ENCODE measurements at places on chromosomes 3 and 15.

GRCh38 chr3:66692042-66692765 lies 191.4 kb upstream of the LRIG1 start:
- H3K4me1 ChIP-seq: peaks cover 7% of the 10 kb centered on the region
- H3K27me3 ChIP-seq: no peaks in the 10 kb centered on the region
- no peak overlapping the region for H3K27ac ChIP-seq
- no peaks in the 10 kb centered on the region for H3K36me3 ChIP-seq

DNA sequence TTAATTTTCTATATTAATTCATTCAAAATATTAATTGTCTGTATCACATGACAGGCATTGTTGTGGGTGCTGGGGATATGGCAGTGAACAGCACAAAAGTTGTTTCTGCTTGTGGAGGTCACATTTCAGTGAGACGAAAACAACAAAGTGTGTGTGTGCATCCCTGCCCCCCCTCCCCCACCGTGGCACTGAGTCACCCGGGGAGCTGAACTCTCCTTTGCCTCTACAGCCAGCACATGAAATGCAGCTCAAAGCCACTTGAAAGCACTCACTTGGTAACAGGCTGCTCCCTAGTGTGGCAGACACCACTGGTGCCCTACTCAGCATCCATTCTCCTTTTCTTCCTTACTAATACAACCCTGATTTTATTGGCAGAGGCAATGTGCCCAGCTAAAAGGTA lies 16.9 kb upstream of the SCAMP5 start:
- H3K36me3 ChIP-seq: no peaks in the 10 kb centered on the region
- no peaks in the 10 kb centered on the region for H3K4me1 ChIP-seq
- H3K27ac ChIP-seq: no peak overlapping the region
- no peak for DNase-seq

GRCh38 chr3:129609591-129610182 lies 3.2 kb upstream of the PLXND1 start:
- peak overlapping the region; percentile 94 for H3K27ac ChIP-seq
- no peak for DNase-seq
- H3K36me3 ChIP-seq: no peaks in the 10 kb centered on the region
- no peak overlapping the region for H3K4me3 ChIP-seq
- no peaks in the 10 kb centered on the region for H3K27me3 ChIP-seq

DNA sequence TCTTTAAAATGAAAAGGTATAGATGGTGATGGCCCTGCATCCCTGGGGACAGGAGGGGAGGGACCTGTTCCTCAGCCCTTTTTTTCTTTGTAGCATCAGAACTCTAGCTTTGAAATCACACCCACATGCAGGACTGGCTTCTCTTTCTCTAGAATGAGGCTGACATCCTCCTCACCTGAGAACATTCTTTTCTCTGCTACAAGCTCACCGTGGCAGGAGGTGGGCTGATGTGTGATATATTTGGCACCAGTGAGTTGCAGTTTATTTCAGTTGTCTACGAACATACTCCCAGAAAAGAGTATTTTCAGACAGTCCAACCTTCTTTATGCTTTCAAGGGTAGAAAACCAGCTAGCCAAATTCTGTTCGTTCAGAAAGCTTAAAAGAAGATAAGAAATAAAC lies 43.6 kb upstream of the RARB start:
- H3K27ac ChIP-seq: no peak overlapping the region
- DNase-seq: no peak
- no peaks in the 10 kb centered on the region for H3K36me3 ChIP-seq

DNA sequence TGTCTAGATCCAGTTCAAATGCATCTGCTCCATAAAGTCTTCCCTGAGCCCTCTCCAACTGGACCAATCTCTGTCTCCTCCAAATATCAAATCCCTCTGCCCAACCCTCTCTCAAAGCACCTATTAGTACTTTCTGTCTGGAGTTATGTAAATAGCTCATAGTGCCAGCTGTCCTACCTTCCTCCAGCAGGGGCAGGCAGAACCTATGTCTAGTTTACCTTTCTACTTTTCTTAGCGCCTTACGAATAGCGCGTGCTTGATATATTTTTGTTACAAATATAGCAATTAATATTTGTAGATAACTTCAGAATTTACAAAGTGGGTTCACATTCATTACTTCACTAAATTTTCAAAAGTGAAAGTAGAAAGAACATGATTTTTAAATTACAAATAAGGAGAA lies 14.0 kb upstream of the CCDC80 start:
- H3K4me1 ChIP-seq: peaks cover 5% of the 10 kb centered on the region
- no peaks in the 10 kb centered on the region for H3K36me3 ChIP-seq
- H3K27ac ChIP-seq: peak overlapping the region; percentile 12

- no peak overlapping the region for H3K4me3 ChIP-seq
- H3K27ac ChIP-seq: no peak overlapping the region
- no peaks in the 10 kb centered on the region for H3K36me3 ChIP-seq
Observed at GRCh38 chr15:71705151-71705550, 105.2 kb upstream of the NR2E3 start.

DNA sequence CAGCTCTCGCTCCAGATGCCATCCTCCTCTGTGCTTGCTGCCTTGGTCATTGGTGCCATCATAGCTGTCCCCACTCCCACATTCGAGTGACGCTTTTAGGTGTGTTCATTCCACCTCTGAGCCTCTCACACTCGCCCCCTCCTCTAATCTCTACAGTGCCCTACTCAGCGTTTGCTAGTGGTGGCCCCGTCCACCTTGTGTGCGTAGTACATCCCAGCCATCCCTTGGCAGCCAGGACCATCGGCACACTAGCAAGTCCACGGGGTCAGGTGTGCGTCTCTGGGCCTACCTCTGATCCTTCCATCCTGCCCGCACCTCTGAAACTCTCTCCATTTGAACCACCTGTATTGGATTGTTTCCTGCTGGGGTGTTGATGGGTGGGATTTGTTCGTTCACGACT lies 54.2 kb upstream of the RGMA start:
- H3K4me1 ChIP-seq: peaks cover 11% of the 10 kb centered on the region
- H3K27ac ChIP-seq: no peak overlapping the region
- DNase-seq: no peak
- no peaks in the 10 kb centered on the region for H3K36me3 ChIP-seq

DNA sequence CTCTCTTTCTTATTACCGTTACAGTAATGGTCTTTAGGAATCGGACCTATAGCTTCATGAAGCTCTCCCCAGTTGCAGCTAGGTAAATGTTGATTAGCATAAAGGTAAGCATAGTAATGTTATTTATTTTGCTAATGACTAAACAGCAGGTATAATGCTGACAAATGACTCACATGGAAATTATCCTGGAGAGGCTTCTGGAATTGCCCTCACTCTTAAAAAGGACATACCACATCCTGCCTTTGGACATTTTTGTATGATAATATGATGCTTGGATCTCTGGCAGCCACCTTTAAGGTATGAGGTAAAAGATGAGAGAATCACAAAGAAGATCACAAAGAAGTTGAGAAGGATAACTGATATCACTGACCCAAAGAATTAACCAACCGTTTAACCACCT lies 238.6 kb downstream of the CHL1 start:
- no peak overlapping the region for H3K4me3 ChIP-seq
- no peaks in the 10 kb centered on the region for H3K27me3 ChIP-seq
- no peak for DNase-seq
- no peaks in the 10 kb centered on the region for H3K36me3 ChIP-seq
- no peak overlapping the region for H3K27ac ChIP-seq
- no peaks in the 10 kb centered on the region for H3K4me1 ChIP-seq

DNA sequence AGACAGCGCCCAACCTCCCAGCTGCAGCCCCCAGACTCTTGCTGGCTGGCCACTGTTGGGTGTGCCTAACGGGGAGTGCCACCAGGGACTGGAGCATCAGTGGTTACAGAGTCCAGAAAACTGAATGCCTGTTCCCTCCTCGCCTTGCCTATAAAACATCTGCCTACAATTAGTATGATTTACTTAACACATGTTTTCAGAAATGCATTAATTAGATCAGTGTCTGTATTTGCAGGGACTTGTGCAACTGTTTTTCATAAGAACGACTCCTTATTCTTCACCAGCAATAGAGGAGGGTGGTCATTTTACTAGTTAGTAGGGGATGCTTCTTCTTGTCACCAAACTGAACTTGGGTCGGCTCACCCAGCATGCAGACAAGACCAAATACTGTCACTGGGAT lies 248.7 kb downstream of the GABRG3 start:
- no peak overlapping the region for H3K27ac ChIP-seq
- no peaks in the 10 kb centered on the region for H3K27me3 ChIP-seq
- no peaks in the 10 kb centered on the region for H3K36me3 ChIP-seq
- DNase-seq: no peak
- no peak overlapping the region for H3K4me3 ChIP-seq

GRCh38 chr15:59158701-59159034 lies 48.0 kb upstream of the LDHAL6B start:
- no peaks in the 10 kb centered on the region for H3K4me1 ChIP-seq
- no peak overlapping the region for H3K27ac ChIP-seq
- no peak for DNase-seq
- H3K4me3 ChIP-seq: no peak overlapping the region
- H3K36me3 ChIP-seq: peaks cover 42% of the 10 kb centered on the region
- no peaks in the 10 kb centered on the region for H3K27me3 ChIP-seq

- peaks cover 9% of the 10 kb centered on the region for H3K36me3 ChIP-seq
- no peak overlapping the region for H3K4me3 ChIP-seq
- no peaks in the 10 kb centered on the region for H3K4me1 ChIP-seq
- no peak overlapping the region for H3K27ac ChIP-seq
- H3K27me3 ChIP-seq: no peaks in the 10 kb centered on the region
Observed at GRCh38 chr3:20141316-20141715, 44.7 kb downstream of the SGO1 start.

DNA sequence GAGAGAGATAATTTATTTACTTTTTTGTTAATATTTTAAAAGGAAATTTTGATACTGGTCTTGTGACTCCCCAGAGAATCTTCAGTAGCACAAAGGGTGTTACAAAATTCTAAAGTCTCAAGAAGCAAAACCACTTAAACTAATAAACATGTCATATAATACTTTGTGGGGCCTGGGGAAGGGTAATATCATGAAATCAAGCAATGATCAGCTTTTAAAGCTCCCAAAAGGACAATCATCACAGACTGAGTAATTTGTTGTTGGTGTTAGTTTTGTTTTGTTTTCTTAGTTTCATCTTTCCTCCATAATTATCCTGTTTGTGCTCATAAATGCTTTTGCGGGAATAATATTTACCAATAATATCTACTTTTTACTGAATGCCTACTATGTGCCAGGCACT lies 55.0 kb downstream of the TMEM212 start:
- no peak overlapping the region for H3K27ac ChIP-seq
- H3K4me1 ChIP-seq: no peaks in the 10 kb centered on the region
- H3K4me3 ChIP-seq: no peak overlapping the region
- no peaks in the 10 kb centered on the region for H3K36me3 ChIP-seq

GRCh38 chr3:100702082-100702979 lies 7.0 kb upstream of the TFG start:
- H3K4me1 ChIP-seq: no peaks in the 10 kb centered on the region
- DNase-seq: no peak
- no peaks in the 10 kb centered on the region for H3K27me3 ChIP-seq
- no peak overlapping the region for H3K4me3 ChIP-seq
- no peaks in the 10 kb centered on the region for H3K36me3 ChIP-seq
- H3K27ac ChIP-seq: no peak overlapping the region

DNA sequence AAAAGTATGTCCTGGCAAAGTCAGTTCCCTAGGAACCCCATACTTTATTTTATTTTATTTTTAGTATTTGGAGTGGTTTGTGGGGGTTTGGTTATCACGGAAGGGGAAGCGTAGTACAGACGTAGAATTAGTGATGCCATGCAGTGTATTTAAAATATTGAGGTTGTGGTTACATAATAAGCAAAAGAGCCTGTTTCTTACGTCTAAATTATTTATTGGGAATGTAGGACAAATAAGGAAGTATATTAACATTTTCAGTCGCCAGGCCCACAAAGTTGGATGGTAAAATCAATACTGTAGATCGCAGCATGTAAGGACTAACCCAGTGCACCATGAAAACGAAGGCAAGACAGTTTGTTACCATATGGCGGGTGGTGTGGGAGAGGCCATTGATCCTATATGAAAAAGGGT lies 558 bp downstream of the DTWD1 start:
- H3K27ac ChIP-seq: peak overlapping the region; percentile 82
- H3K36me3 ChIP-seq: peaks cover 5% of the 10 kb centered on the region
- peaks cover 33% of the 10 kb centered on the region for H3K4me1 ChIP-seq
- peak overlapping the region; percentile 98 for H3K4me3 ChIP-seq
- no peak for DNase-seq
- no peaks in the 10 kb centered on the region for H3K27me3 ChIP-seq

- H3K36me3 ChIP-seq: no peaks in the 10 kb centered on the region
- H3K4me3 ChIP-seq: no peak overlapping the region
- DNase-seq: no peak
- H3K27me3 ChIP-seq: no peaks in the 10 kb centered on the region
Observed at GRCh38 chr15:42367041-42367440, 7.7 kb downstream of the CAPN3 start.

Data from thoracic aorta (tissue), 2 donors.